ENCODE measurements at places on chromosomes 16 and 17. TPM values are rescaled to one million over a fixed set of nuclear protein-coding genes. Genes with fewer than 3 reads are reported as not detected.

The SOX15 gene
- total RNA-seq, result 0.52 TPM

The ZFP3 gene
- 1.9 TPM for total RNA-seq

The GDPD1 gene
- total RNA-seq, result 0.84 TPM

The KRTAP4-1 gene
- total RNA-seq, result not detected

The CLN3 gene
- 17.2 TPM for total RNA-seq

The GPR139 gene
- total RNA-seq, result not detected

The CBFA2T3 gene
- 1.3 TPM for total RNA-seq

The PIRT gene
- 0.10 TPM for total RNA-seq

The GALK1 gene
- 8.8 TPM for total RNA-seq

The CCL16 gene
- not detected for total RNA-seq

The NME2 gene
- 162 TPM for total RNA-seq

The PSKH1 gene
- 4.3 TPM for total RNA-seq

The SLC16A11 gene
- total RNA-seq, result 0.63 TPM

The PHB1 gene
- 28.7 TPM for total RNA-seq

The KRT33B gene
- total RNA-seq, result not detected

The CDH15 gene
- not detected for total RNA-seq

The C17orf78 gene
- not detected for total RNA-seq

The DPH1 gene
- 47.5 TPM for total RNA-seq

The EPX gene
- under 0.01 TPM for total RNA-seq

The MILR1 gene
- 29.4 TPM for total RNA-seq

The STAC2 gene
- total RNA-seq, result not detected

The SCGB1C2 gene
- not detected for total RNA-seq

The TBC1D10B gene
- 12.0 TPM for total RNA-seq

The ZNF385C gene
- 0.10 TPM for total RNA-seq

The RHBDF1 gene
- 0.21 TPM for total RNA-seq

The ICAM2 gene
- total RNA-seq, result 40.1 TPM

The HOXB5 gene
- not detected for total RNA-seq

The C16orf74 gene
- total RNA-seq, result 4.3 TPM

The PTX4 gene
- total RNA-seq, result not detected

The VPS25 gene
- total RNA-seq, result 27.0 TPM

The ASPSCR1 gene
- total RNA-seq, result 10.3 TPM

The FDXR gene
- 1.3 TPM for total RNA-seq

The MT3 gene
- total RNA-seq, result 0.31 TPM

Data from mononuclear cell (primary cell).